SK-N-SH (cell line): ENCODE measurements at places on chromosomes 2 and 18.

DNA sequence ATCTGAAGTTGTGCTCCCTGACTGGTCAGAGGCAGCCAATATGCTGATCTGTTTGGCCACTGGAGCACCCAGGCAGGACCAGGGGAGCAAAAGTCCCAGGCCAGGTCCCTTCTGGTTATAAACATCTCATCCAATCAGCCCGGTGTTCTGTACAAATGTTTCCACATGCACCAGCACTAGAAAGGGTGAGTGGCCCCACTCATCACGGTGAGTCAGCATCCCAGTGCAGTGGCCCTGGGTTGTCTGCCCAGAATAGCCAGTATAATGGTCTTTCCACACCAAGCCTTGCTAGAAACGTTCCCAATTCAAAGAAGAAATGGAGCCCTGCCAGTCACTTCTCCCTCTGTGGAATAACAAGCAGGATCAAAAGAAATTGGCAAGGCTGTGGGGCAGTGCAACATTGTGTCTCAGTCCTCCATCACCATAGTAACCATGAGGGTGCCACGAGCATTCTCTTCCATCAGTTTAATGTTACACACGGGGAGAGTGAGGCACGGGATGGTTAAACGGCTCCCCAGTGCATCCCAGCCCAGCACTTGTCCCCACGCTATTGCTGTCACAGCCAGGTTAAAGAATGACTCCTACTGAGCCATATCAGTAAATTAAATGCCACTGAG, 174.9 kb downstream of the SEPTIN10 start:
- H3K27ac ChIP-seq: no peak overlapping the region
- no peaks in the 10 kb centered on the region for H3K27me3 ChIP-seq
- H3K4me3 ChIP-seq: no peak overlapping the region

DNA sequence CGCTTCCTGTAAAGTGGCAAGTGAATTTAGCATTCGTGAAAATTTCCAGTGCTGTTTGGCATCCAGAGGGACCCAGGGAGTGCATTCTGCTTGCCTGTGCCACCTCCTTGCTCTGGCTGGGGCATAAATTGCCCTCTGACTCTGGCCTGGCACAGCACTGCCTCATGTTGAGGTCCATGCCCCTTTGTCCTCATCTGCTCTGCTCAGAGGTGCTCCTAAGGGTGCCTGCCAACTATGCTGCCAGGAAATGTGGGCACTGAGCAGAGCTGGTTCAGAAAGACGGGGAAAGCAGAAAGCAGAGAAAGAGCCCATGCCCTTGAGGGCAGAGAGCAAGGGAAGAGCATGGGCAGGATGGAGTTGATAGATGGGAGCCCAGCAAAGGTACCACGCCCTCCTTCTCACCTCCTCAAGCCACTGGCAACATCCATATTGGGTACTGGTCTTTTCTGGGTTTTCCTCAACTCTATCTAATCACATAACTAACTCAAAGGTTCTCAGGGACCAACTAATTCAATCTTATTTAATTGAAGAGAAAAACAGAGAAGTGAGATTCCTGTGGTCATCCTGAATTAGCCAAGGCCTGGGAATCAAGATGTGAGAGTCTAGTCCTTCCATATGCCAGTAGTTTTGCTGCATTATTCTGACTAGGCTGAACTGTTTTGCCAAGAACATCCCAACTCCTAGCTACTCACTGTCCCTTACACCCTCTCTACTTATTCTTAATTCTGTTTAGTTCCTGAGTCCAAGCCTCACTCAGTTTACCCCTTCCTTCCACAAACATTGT, 441.5 kb upstream of the TNP1 start:
- no peaks in the 10 kb centered on the region for H3K27me3 ChIP-seq
- no peaks in the 10 kb centered on the region for H3K4me1 ChIP-seq
- no peak overlapping the region for H3K27ac ChIP-seq
- no peaks in the 10 kb centered on the region for H3K36me3 ChIP-seq
- DNase-seq: no peak

GRCh38 chr2:88070055-88070454, 2.4 kb downstream of the SMYD1 start:
- H3K4me1 ChIP-seq: peaks cover 1% of the 10 kb centered on the region; the same call in 1 of the 2 replicates
- no peak overlapping the region for H3K27ac ChIP-seq
- no peak overlapping the region for H3K4me3 ChIP-seq

GRCh38 chr2:241772063-241772499, 4.5 kb upstream of the GAL3ST2 start:
- H3K36me3 ChIP-seq: no peaks in the 10 kb centered on the region; the same call in 1 of the 2 replicates
- H3K4me1 ChIP-seq: peaks cover 20% of the 10 kb centered on the region; the same call in 1 of the 2 replicates
- no peak for DNase-seq
- H3K27me3 ChIP-seq: no peaks in the 10 kb centered on the region
- H3K27ac ChIP-seq: no peak overlapping the region
- H3K4me3 ChIP-seq: no peak overlapping the region

DNA sequence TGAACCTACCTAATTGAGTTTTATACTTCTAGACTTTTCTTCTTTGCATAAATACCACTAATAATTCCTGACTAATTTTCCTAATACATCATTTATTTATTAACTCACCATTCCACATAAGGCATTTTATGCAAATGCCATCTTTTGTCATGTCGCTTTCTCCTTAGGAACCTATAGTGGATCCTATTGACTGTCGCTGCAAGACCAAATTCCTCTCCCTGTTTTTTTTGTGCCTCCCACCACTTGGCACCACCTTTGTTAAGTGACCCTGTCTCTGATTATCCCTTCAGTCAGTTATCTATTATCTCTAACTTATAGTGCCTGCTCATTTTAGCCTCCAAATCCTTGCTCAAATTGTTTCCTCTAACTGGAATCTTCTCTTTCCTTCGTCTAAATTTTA, 19.5 kb downstream of the UNC80 start:
- H3K27ac ChIP-seq: no peak overlapping the region
- DNase-seq: no peak
- H3K4me3 ChIP-seq: no peak overlapping the region
- H3K4me1 ChIP-seq: no peaks in the 10 kb centered on the region
- no peaks in the 10 kb centered on the region for H3K36me3 ChIP-seq

DNA sequence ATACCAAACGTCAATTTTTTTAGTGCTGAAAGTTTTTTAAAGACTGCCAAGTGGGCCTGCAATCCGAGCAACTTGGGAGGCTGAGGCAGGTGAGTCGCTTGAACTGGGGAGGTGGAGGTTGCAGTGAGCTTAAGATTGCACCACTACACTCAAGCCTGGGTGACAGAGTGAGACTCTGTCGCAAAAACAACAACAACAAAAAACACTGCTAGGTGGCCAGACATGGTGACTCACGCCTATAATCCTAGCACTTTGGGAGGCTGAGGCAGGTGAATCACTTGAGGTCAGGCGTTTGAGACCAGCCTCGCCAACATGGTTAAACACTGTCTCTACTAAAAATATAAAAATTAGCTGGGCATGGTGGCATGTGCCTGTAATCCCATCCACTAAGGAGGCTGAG, 202.8 kb upstream of the COPS8 start:
- H3K27me3 ChIP-seq: no peaks in the 10 kb centered on the region
- H3K4me1 ChIP-seq: peaks cover 6% of the 10 kb centered on the region
- H3K4me3 ChIP-seq: no peak overlapping the region
- no peak overlapping the region for H3K27ac ChIP-seq

- H3K36me3 ChIP-seq: no peaks in the 10 kb centered on the region
- H3K27ac ChIP-seq: no peak overlapping the region
- H3K4me3 ChIP-seq: no peak overlapping the region
- H3K27me3 ChIP-seq: no peaks in the 10 kb centered on the region
- peaks cover 3% of the 10 kb centered on the region; the same call in 1 of the 2 replicates for H3K4me1 ChIP-seq
Measured at GRCh38 chr18:69157906-69158305, 242.8 kb upstream of the DOK6 start.

DNA sequence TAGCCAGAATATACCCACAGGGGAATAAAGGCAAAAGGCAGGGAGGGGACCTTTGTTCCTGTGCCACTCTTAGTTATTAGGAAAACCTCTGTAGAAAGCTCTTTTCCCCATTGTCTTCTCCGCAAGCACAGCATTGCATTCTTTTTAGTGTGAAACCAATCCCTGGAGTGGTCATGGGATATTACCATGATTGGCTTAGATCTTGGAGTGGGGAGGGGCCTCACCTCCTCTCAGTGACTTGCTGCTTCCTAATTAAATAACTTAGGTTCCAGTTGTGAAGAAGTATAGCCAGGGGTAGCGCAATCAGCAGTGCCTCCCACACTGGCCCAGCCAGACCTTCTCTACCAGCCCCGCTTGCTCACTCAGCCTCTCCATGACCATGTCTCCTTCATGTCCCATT, 49.9 kb upstream of the AFF3 start:
- H3K27me3 ChIP-seq: no peaks in the 10 kb centered on the region
- H3K4me1 ChIP-seq: peaks cover 4% of the 10 kb centered on the region
- no peak for DNase-seq
- H3K27ac ChIP-seq: no peak overlapping the region
- no peaks in the 10 kb centered on the region for H3K36me3 ChIP-seq
- no peak overlapping the region for H3K4me3 ChIP-seq
